ENCODE measurements at places on chromosomes 11 and 22. TPM values are rescaled to one million over a fixed set of nuclear protein-coding genes. Genes with fewer than 3 reads are reported as not detected.

GRCh38 chr11:117824571-117825537, at the start of gene FXYD2:
Gene FXYD2, minus strand, starts transcription at chr11:117824744. Its CDS starts 66 bp downstream, at chr11:117824678.
- peak; percentile 67 for ATAC-seq

The HOATZ gene
- not detected for total RNA-seq

The RASD2 gene
- 23.8 TPM for total RNA-seq

DNA sequence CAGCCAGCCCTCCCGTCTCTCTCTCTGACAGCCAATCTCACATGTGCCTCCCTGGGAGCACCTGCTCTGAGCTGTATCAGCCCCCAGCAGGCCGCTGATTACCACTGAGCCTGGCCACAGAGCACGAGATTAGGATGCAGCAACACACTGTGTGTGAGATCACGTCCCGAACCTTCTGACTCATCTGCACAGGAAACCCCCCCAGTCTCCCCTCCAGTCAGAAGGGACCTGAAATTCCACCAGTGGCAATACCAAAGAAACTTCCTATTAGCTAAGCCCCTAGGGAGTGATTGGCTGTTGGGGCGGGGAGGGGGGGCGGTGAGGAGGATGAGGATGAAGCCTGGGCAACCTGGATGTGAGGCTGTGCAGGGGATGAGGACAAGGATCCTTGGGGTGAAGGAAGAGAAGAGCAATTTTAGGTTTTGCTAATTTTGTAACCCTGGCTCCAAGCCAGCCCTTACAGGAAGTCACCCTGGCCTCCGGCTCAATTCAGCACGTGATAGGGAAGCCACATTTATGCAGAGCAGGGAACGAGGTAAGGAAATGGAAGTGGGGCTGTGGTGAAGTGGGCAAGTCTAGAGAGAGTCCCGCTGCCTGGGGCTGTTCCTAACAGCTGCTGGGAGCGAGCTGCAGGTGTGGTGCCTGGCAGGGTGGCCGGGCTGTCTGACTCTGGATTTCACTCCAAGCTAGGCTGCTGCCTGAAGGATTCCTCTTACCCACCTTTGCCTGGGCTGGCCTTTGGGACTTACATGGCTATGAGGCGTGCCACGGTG, 1.9 kb downstream of the SLC43A3 start:
- peak; percentile 79 for ATAC-seq

- no peak for ATAC-seq
Measured at GRCh38 chr22:36562261-36562835, 33.4 kb upstream of the EIF3D start.

The PIH1D2 gene
- 1.8 TPM for total RNA-seq

DNA sequence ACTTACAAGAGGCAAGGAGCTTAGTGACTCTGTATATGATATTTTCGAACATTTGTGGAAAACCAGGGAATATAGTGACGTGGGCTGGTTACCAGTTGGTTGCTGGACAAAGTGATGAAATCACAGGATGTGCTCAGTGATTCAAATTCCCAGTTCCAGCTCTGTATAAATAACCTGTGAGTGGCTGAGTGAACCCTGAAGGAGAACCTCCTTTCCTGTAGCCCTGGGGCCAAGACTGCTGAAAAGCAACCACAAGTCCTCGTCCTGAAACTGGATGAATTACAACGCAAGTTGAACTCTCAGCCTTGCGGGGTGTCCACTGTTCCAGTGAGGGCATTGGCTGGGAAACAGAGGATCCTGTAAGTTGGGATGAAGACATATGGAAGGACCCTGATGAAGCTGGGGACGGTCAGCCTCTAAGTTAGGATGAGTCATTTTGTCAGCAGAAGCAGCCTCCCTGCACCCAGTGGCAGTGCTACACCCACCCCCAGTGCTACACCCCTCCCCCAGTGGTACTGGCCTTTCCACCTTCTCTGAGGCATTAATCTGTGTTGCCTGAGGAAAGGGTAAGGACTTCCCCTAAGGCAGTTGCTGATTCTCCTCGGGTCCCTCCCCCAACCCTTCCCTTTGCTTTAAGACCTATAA, 22.0 kb upstream of the CD81 start:
- ATAC-seq: no peak

The UBQLNL gene
- total RNA-seq: not detected

DNA sequence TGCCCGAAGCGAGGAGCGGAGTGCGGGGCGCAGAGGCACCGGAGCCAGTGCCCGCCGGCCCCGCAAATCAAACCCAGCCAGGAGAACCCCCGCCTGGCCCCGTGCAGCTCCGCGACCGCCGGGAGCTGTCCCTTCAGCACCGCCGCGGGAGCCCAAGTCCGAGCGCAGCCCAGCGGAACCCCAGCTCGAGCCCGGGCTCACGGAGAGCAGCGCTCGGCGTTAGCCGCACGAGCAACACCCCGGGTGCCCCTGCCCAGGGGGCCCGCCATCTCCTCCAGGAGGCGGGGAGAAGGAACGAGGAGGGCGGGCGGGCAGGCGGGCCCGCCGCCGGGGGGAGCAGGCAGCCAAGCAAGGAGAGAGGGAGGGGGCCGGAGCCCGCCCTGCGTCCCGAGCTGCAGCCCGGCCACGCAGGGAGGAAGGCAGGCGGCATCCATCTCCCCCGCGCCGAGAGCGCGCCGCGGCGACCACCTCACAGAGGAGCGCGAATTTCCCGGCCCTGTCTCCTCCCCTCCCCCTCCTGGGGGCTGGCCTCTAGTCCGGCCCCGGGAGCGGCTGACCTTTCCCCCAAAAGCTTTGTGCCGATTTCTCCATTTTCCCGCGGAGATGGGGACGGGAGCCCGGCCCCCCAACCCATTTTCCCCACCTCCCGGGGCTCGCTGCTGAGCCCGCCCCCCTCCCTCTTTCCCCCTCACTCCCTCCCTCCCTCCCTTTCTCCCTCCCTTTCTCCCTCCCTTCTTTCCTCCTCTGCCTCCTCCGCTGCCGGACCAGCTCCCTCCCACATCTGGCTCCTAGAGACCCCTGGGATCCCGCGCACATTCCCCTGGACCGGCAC, 621 bp downstream of the KCNC1 start:
- ATAC-seq: peak; percentile 81

The MS4A13 gene
- total RNA-seq: not detected

GRCh38 chr11:10628508-10629236, 60.2 kb upstream of the LYVE1 start:
- no peak for ATAC-seq

Measured in gastroesophageal sphincter (tissue), 4 donors.